ENCODE measurements at places on chromosomes 11 and 22. TPM values are rescaled to one million over a fixed set of nuclear protein-coding genes. Genes with fewer than 3 reads are reported as not detected.

The KLHDC7B gene
- 2.0 TPM for total RNA-seq

DNA sequence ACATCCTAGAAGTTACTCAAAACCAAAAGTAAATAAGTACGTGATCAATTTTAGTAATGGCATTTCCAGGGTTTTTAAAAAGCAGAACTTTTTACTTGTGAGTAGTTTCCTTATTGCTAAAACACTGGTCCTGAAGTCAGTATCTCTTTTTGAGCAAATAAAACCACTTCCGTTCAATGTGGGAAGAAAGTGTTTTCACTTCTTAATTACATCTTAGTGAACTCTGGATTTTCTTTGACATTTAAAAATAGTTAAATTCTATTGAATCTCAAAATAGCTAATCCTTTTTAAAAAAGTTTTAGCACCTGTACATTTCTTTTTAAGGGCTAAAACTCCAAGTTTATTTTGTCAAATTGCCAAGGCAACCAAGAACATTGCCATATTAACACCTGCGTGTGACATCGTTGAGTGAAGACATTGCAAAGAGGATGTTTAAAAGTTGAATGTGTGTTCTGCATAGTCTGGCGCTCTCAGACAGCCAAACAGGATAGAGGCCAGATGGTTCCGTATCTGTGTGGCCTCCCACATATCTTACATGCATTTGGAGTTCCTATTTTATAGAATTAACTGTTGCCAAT is 17.2 kb upstream of the OR5B21 start:
- no peak for DNase-seq

DNA sequence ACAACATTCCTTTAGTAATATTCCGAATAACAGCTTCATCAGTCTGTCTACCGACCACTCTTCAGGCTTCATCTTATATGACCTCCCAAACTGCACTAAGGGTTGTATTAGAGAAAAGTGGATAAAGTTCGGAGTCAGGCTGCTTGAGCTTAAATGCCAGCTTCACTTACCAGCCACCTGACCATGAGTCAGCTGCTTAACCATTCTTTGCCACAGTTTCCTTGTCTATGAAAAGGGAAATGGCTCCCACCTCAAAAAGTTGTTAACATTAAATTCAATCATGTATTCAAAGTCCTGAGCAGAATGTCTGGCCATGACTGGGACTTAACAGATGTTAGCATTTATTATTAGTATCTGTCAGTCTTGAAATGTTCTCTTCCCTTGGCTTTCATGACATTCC is 20.9 kb downstream of the LIMK2 start:
- DNase-seq, result no peak

GRCh38 chr22:46064228-46064965 is 85.9 kb upstream of the PPARA start:
- DNase-seq, result no peak

Measured in Caco-2 (cell line).